ENCODE measurements at places on chromosomes 6 and 20.

- no peak for DNase-seq
Measured at GRCh38 chr20:11936157-11936556, 18.5 kb downstream of the BTBD3 start.

DNA sequence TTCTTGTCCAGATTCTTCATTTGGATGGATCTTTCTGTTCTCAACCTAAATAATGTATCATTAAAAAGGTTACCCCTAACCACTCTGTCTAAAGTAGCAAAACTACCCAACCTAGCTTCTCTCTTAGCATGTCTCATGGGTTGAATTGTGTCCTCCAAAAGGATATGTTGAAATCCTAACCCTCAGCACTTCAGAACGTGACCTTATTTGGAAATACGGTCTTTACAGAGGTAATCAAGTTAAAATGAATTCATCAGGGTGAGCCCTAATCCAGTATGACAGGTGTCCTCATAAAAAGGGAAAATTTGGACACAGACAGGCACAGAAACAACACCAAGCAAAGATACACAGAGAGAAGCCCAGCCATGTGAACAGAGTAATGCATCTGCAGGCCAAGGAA is 6.1 kb upstream of the FRK start:
- no peak for DNase-seq

- DNase-seq: no peak
Measured at GRCh38 chr6:77880501-77880900, 227.7 kb downstream of the MEI4 start.

GRCh38 chr6:138909975-138910374 is 78.1 kb downstream of the REPS1 start:
- DNase-seq: no peak

GRCh38 chr6:51415501-51415900 is 596.8 kb downstream of the TFAP2B start:
- no peak for DNase-seq

DNA sequence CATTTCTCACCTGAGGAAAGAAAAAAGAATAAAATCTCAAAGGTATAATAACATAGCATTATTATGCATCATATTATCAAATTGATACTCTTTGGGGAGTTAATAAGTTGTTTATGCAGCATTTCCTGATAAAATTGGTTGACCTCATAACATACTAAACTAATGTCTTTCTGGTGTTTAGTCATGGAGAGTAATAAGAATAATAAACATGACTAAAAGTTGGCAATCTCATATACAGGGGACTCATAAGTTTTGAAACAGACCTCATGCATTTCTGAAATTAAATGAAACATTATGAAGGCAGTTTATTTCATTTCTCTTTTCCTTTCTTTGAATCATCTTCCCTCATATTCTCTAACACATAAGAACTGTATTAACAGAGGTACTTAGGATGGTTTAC is 60.5 kb upstream of the PRDM1 start:
- DNase-seq: no peak

GRCh38 chr6:71220466-71220865 is 68.1 kb upstream of the OGFRL1 start:
- no peak for DNase-seq

GRCh38 chr20:33803921-33804337 is 7.2 kb upstream of the CHMP4B start:
- DNase-seq: no peak

DNA sequence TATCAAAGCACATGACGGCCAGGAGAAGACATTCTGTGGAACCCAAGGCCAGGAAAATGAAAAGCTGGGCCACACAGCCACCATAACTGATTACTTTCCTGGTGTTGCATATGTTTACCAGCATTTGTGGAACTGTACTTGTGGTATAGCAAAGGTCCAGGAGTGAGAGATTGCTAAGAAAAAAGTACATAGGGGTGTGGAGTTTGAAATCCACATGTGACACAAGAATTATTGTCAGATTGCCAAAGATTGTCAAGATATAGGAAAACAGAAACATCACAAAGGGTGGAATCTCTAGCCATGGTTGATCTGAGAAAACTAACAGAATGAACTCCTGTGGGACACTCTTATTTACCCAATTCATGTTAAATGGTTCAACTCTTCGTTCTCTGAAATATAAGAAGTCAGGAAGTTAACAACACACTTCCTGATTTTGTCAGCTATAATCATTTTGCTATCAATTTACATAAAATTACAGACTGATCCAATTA is at the start of gene OR2B2:
TSS of gene OR2B2 (minus strand) at position 441 of the 491 bp plus-strand sequence. CDS start at position 364, 77 bp downstream.
- no peak for DNase-seq

GRCh38 chr6:157997893-157998608 is 16.4 kb downstream of the SYNJ2 start:
- no peak for DNase-seq

GRCh38 chr6:168358842-168359420 is 39.4 kb upstream of the DACT2 start:
- DNase-seq: no peak

GRCh38 chr6:62150048-62150663 is 135.9 kb downstream of the KHDRBS2 start:
- no peak for DNase-seq

DNA sequence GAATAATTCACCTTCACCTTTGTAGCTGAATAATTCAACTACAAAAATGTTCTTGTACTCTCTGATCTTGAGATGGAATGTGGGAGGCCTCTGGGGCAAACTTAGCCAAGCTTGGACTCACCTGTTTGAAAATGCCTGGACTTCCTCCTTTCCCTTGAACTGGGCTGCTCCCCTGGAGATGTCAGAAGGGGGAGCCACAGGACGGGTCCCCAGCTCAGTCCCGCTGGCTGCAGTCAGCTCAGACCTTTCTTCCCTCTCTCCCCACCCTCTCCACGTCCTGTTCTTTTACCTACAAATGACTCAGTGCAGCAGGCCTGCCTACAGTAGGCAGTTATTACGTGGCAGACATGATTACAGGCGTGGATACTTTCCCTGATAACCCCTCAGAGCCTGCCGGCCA is 131.5 kb upstream of the RALGAPA2 start:
- no peak for DNase-seq

DNA sequence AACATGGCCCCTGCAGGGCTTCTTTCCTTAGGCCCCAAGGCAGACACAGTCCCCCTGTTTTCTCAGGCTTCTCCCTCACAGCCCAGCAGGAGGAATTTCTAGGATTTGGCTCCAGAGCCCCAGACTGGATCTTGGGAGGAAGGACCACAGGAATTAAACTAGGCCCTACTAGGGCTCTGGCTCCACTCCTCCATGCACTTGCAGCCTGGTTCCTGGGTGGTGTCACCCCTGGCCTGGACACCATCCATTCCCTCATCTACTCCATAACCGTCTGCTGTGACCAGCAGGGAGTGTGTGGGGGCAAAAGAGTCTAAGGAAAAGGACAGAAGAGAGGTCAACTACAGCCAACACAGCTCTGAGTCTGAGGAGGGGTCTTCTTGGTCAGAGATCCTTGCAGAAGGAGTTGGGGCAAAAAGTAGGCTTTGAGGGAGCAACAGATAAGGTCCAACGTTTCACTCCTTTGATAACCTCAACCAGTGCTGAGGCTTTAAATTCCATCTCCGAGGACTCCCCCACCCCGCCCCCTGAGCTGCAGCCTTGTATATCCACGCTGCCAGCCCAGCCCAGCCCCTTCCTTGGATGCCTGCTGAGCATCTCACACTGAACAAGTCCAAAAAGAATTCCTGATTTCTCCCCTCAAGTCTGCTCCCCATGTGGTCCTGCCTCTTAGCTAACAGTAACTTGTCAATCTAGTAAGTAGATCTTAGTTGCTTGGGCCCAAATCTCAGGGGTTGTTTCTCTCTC is 27.9 kb upstream of the SPDEF start:
- DNase-seq: no peak

DNA sequence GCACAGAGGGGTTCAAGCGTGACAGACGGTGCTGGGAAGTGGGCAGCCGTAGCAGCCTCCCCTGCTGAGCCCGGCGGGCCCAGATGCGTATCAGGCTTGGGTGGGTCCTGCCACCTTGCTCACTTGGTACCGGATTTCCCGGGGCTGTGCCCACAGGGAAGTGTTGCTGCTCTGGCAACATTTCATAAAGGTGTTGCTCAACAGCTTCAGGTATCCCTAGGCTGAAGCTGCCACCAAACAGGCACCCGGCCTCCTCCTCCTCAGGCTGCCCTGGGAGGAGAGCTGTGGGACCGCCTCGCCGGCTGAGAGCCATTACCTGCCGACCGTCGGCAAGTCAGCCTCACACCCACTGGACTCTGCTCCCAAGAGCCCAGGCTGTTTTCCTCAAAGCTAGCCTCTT is 11.5 kb downstream of the PSMG4 start:
- DNase-seq: no peak
